RWPE1 (cell line): ENCODE measurements at places on chromosomes 16 and 17.
A peak's percentile ranks its signal among the peaks of the same experiment; 100 is the strongest.

GRCh38 chr17:74427048-74427762 lies 4.7 kb upstream of the GPRC5C start:
- peak; percentile 48 for DNase-seq

DNA sequence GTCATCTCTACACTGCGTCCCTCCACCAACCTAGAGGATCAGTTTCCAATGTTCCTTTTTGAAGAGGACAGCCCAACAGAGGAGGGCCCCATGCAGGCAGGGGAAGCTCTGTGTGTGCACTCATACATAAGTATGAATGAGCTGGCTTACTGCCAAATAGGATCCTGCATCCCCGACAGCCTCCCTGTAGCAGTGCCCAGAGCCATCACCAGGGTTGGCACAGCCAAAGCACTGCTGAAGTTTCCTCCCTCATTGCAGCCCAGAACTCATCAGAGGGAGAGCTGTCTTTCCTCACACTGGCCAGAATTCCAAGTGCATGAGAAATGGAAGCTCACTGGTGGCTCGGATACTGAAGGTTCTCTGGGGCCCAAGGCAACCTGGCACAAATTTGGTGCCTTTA lies 114.4 kb downstream of the ASIC2 start:
- no peak for DNase-seq

- DNase-seq = no peak
Observed at GRCh38 chr16:19843371-19843770, 41.3 kb downstream of the GPRC5B start.

DNA sequence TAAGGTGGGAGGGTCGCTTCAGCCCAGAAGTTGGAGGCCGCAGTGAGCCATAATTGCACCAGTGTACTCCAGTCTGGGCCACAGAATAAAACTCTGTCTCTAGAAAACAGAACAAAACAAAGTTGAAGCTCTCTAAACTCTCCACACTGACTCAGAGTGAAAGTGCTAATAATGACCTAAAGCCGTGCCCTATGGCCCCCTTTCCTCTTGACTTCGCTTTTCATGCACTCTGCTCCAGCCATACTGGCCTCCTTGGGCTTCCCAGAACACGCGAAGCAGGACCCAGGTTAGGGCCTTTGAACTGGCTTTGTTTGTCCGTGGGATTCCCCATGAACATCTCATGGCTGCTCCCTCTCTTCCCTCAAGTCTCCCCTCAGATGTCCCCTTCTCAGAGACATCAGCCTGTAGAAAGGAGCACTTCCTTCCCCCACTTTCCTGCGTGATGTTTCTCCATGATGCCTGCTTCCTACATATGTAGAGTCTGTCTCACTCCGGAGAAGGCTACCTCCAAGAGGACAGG lies 18.6 kb upstream of the SPN start:
- DNase-seq = no peak

DNA sequence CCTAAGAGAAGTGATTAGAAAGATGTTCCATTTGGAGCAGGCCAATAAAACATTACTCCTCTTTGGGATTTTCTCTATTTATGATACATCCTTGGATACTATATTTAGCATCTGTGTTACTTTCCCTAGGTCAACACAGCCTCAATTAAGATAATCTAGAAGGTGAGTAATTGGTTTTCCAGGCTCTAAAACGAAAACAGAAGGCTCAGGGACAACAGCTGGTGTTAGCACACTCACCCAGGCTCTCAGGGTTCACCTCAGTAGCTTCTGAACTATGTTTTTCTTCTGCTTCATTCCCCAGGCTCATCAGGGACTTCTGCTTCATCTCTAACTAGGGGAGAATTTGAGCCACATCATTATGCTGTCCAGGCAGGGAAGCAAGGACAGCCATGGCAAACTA lies 76.6 kb downstream of the ZZEF1 start:
- no peak for DNase-seq

GRCh38 chr16:51527349-51527748 lies 376.3 kb upstream of the SALL1 start:
- no peak for DNase-seq

GRCh38 chr17:73192894-73193701 lies at the start of gene COG1:
Gene COG1 (plus strand): TSS chr17:73193055. CDS start chr17:73193070, 15 bp downstream.
- peak; percentile 93 for DNase-seq

- DNase-seq = no peak
Observed at GRCh38 chr16:67773569-67774456, 32.5 kb downstream of the RANBP10 start.

DNA sequence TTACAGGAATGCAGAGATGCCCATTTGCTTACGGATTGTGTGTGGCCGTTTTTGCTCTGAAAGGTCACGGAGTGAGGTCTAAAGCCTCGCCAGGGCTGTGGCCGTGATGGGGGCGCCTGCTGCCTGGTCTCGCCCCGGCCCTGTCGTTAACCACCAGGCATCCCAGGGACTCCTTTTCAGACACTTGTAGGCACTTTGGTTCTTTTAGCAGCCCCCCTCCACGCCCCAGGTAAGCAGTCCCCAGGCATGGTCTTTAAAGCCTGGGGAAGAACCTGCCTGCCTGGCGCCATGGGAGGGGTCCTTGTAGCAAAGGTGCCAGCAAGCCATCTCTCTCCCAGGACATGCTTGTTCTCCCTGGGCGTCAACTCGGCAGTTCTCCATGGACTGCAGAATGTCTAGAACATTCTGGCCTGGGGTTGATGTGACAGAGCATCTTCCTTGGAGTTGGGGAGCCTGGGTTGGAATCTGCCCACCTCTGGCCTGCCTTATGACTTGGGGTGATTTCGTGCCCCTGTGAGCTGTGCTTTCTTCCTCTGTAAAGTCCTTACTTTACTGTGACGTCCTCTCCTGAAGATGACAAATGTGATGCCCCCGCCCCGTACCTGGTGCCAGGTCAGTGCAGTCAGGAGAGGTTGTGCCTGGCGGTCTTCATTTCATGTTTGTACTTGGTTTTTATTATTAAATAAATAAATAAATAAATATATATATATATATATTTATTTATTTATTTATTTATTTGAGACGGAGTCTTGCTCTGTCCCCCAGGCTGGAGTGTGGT lies 5.4 kb downstream of the KCTD5 start:
- no peak for DNase-seq

- no peak for DNase-seq
Observed at GRCh38 chr17:73667181-73667959, 23.1 kb upstream of the SDK2 start.

GRCh38 chr17:39671651-39672521 lies 3.6 kb downstream of the PNMT start:
- DNase-seq = peak; percentile 36

- peak; percentile 46 for DNase-seq
Observed at GRCh38 chr16:74107795-74108610, 188.6 kb upstream of the PSMD7 start.

DNA sequence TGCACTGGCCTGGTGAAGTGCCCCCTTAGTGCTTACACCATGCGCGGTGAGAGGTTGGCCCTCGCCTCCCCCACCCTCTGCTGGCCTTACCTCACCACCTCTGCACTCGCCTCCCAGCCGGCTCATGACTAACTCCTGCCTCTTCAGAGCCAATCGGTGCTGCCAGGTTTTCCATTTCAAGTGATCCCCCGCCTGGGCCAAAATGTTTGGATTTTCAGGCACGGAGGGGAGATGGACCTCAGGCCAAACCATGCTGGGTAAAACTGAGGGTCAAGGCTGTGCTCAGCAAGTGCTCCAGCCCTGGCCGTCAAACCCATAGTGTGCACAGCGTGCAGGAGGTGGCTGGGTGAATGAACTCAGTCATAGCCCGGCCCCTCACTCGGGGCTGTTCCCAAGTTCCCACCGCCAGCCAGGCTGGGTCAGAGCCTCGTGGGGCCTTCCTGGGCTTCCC lies 175.4 kb downstream of the SEC14L1 start:
- DNase-seq = no peak

- no peak for DNase-seq
Observed at GRCh38 chr17:66426397-66427033, 124.1 kb downstream of the PRKCA start.

DNA sequence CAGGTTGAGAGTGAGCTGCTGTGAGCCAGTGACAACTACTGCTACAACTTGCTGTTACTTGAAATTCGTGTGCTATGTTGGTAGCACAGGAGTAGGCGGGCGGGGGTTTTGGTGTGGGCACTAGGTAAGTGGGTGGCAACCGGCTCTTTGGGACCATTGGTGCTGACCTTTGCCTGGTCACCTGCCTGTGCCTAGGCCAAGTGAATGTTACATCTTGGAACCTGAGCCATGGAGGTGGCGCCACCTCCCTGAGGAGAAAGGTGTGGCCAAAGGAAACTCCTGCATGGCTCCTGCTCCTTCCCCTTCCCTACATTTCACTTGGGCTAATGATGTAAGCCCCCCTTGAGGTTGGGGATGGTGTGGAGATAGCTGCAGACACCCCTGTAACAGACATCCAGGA lies 25.4 kb upstream of the ARHGAP23 start:
- no peak for DNase-seq

- DNase-seq = no peak
Observed at GRCh38 chr17:48478224-48479013, 48.4 kb upstream of the SKAP1 start.

DNA sequence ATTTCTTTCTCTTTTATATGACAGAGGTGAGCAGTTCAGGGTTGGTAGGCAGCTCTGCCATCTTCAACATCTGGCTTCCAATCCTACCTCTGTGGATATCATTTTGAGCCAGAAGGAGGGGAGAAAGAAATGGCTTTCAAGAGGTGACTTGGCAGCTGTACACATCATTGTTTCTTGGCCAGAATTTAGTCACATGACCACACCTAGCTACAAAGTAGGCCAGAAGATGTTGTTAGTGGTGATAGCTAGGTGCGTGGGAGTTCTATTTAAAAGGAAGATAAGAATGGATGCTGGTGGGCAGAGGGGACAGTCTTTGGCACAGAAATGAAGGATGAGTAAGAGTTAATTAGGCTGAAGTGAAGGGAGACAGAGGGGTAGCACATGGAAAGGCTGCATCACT lies 29.2 kb upstream of the MPHOSPH6 start:
- no peak for DNase-seq

- no peak for DNase-seq
Observed at GRCh38 chr16:57600952-57601580, 27.4 kb upstream of the ADGRG1 start.

GRCh38 chr17:81183807-81184206 lies 17.8 kb upstream of the AATK start:
- no peak for DNase-seq

DNA sequence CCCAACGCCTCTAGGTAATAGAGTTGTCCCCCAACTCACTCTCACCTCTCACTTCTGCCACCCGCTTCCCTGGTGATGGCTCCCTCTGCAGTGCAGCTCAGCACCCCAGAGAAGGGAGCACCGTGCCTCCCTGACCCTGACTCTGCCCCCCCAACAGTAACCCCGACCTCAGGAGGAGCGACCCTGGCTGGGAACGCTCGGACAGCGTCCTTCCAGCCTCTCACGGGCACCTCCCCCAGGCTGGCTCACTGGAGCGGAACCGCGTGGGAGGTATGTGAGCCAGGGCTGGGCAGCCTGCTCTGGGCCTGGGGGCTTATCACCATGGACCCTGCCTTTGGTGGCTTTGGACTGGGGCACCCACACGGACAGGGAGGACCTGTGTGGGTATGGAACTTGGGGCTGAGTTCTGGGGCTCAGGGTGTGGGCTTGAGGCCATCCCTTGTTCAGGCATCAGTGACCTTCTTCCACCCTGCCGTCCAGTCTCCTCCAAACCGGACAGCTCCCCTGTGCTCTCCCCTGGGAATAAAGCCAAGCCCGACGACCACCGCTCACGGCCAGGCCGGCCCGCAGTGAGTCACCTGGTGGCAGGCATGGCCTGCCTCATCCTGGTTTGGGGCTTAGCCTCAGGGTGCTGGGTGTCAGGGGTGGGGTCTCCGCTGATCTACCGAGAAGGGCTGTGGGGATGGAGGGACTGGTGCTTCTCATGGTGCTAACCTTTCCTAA lies 6.7 kb upstream of the C17orf107 start:
- no peak for DNase-seq

DNA sequence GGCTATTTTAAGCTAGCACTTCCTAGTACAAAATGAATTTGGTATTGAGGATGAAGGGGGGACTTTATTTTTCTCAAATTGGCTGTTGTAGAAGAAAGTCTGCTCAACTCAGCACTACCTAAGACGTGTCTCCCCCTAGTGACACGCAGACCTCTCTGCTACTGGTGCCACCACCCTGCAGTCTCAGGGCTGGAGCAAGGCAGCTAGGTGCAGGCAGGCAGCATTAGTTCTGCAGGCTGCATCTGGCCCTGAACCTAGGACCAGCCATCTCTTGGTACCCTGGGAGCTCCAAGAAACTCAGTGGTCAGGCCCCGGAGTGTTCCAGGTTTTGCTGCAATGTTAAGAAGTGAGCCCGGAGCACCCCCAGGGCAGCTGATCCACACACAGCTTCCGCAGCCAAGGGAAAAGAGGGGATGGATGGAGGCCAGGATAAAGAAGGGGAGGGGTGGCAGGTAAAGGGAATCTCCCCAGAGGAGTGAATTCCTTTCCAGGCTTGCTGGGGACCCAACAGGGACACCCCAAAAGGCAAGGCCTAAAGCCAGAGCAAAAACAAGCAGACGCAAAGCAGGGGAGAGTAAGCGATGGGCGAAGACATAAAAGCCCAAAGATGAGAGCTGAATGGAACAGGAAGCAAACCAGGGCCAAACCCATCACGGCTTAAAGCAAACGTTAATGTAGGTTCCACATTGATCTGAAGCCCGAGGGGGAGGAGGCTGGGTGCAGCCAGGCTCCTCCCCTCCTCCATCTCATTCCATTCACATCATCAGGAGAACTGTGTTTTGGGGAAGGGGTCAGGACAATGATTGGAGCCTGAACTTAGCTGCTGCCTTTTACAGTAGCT lies 200.5 kb downstream of the ZFHX3 start:
- DNase-seq = no peak

DNA sequence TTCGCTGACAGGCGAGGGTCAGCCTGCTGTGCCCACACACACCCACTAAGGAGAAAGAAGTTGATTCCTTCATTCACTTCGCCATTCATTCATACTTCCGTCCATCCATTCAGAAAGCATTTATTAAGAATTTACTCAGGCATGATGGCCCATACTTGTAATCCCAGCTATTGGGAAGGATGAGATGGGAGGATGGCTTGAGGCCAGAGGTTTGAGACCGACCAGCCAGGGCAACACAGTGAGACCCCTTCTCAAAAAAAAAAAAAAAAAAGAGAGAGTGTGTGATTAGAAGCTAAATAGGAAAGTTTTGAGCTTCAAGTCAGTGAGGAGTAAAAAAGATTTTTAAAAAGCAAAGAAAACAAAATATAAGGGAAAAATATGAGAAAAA lies 8.7 kb downstream of the CES2 start:
- no peak for DNase-seq

DNA sequence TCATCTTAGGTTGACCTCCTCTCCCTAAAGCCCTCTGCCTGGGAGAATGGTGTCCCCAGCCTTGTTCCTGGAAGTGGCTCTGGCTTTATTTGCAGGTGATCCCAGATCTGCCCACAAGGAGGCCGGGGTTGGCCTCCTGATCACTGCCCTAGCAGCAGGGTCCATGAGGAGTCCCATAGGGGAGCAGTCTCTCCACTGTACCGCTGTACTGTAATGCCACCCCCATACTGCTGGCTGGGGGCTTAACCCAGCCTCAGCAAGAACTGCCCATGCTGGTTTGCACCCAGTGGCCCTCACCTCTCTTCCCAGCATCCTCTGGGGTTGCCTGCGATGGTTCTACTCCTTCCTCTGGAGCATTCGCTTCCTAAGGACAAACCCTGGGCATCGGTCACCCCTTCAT lies 39.1 kb downstream of the PSME3IP1 start:
- DNase-seq = peak; percentile 36
